ENCODE measurements at places on chromosomes 2 and 18.

DNA sequence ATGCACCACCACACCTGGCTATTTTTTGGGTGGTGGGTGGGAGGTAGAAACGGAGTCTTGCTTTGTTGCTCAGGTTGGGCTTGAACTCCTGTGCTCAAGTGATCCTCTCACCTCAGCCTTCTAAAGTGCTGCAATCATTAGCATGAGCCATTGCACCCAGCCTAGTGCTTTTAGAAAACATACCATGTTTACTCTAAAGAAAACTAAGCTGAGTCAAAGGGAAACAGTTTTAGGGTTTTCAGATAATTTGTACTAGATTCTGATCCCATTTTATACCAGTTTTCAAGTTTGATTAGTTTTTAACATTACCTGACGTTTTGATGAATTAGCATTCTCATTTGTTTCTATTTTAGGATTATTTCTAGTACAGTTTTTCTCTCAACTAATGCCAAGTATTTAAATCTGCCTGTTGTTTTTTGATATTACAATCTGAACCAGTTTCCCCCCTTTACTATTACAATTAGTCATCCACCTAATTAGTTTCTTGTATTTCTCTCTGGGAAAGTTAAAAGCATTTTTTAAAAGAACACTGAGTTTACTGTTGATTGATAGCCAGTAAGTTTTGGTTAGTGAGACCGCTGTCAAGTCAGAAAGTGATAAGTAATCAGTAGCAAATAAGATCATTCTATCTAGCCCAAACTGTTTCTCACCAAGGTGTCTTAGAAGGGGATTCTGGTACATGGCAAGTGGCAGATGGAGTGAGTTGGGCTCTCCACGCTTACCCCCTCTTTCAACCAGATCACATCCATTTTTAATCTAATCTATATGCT, 24.2 kb upstream of the TBR1 start:
- no peak for DNase-seq

GRCh38 chr18:76389716-76390115, 105.3 kb downstream of the ZNF516 start:
- no peak for DNase-seq

GRCh38 chr2:10834068-10834655, 21.6 kb upstream of the PDIA6 start:
- no peak for DNase-seq

DNA sequence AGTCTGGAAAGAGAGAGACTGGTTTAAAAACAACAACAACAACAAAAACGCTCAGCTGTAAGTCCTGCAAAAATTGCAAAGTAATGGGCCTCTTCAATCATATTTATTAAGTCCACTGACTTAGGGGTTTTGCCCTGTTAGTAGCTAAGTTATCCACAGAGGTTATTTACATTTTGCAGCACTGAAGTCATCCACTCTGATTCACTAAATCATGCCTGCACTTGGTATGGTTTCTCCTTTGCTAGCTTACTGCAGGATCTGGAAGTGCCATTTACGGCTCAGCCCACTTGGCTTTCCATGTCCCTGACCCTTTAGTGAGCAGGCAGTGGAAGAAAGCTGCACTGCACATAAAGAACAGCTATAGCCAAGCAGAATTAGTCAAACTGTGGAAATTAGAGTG, 484.4 kb downstream of the NRXN1 start:
- DNase-seq: no peak

- no peak for DNase-seq
Measured at GRCh38 chr2:37650548-37651093, 20.8 kb downstream of the CDC42EP3 start.

DNA sequence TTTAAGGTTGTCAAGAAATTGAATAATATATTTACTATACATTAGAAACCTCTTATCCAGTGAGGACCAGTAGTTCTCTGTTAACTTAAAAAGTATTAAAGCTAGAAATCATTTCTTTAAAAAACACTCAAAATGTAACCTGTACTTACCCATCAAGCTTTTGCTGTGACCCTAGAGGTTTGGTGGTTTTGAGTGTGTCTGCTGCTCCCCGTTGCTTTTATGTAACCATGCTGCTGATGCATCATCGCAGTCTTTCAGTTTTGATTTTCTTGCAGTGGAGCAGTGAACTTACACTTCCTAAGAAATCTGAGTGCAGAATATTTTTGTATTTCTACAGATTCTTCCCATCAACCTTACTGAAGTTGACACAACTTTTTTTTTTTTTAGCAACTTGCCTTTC, 34.2 kb downstream of the MRPS9 start:
- DNase-seq: no peak

- DNase-seq: no peak
Measured at GRCh38 chr2:234324116-234324515, 172.8 kb downstream of the ARL4C start.

Measured in T-helper 1 cell (primary cell).